Activated CD8-positive, alpha-beta memory T cell treated with anti-CD3 and anti-CD28 coated beads for 24 hours (primary cell): ENCODE measurements at places on chromosomes 3 and 15.

DNA sequence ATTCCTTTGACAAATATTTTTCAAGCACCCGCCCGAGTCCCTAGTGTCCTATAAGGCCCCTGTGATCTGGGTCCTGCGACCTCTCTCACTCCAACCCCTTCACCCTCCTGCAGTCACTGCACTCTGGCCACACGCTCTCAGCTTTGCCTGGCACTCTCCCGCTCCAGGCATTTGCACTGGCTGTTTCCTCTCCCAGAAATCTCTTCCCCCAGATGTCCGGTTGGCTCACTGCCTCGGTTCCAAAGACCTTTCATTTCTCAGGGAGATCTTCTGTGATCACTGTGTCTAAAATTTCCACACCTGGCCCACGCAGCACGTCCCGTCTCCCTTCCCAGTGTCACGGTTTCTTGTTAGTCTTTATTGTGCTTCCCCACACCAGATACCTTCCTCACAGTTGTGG lies 97.4 kb downstream of the WNT7A start:
- no peak for DNase-seq

GRCh38 chr3:151726016-151726415 lies 7.7 kb upstream of the AADACL2 start:
- DNase-seq = no peak

GRCh38 chr15:28895566-28895965 lies 9.8 kb downstream of the APBA2 start:
- DNase-seq = no peak

- no peak for DNase-seq
These were observed at the start of the genes CLCN2 and POLR2H for GRCh38 chr3:184361532-184361931. Gene CLCN2, minus strand, starts transcription at chr3:184361605. Its CDS starts 126 bp downstream, at chr3:184361479. Gene POLR2H, plus strand, starts transcription at chr3:184361710. Its CDS starts 1,783 bp downstream, at chr3:184363493.

DNA sequence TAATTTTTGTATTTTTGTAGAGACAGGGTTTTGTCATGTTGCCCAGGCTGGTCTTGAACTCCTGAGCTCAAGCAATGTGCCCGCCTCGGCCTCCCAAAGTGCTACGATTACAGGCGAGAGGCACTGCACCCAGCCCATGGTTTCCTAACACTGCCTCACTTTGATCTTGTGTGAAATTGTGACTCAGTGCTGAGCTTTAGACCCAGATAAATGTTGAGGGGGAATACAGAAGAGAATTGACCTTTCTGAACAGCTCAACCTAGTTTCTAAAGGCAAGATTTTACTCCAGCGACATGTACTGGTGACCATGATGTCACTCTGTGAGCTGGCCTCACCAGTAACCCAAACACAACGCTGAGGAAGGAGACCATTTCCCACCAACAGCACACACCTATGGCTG lies 73.5 kb downstream of the ATP1B3 start:
- DNase-seq = no peak

GRCh38 chr3:182238126-182238525 lies 526.4 kb downstream of the SOX2 start:
- no peak for DNase-seq

- DNase-seq = no peak
These were observed 16.6 kb downstream of the LINGO1 start for GRCh38 chr15:77616072-77616471.

DNA sequence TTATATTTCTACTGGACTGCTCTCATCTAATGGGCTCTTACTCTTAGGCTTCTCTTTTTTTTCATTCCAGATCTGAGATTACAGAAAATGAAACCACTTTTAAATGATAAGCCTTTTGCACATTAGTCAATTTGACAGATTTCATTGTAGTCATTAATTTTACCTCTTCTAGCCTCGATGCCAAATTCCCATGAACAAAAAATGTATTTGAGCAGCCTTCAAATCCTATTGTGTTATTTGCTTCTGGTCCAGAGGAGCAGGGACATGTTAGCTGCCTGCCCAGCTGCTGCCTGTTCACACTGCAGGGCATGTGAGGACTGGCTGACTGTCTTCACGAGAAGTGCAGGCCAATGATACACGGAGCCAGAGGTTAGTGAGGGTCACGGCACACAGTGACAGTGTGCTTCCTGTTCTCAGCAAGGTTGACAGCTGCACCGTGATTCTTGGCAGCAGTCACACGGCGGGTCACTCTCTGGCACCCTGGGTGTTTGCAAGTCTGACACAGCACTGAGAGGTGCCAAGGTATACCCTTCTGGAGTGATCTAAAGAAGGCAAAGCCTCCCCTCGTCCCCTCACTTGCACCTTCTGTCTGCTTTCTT lies 40.8 kb downstream of the KAT2B start:
- DNase-seq = peak; percentile 61

DNA sequence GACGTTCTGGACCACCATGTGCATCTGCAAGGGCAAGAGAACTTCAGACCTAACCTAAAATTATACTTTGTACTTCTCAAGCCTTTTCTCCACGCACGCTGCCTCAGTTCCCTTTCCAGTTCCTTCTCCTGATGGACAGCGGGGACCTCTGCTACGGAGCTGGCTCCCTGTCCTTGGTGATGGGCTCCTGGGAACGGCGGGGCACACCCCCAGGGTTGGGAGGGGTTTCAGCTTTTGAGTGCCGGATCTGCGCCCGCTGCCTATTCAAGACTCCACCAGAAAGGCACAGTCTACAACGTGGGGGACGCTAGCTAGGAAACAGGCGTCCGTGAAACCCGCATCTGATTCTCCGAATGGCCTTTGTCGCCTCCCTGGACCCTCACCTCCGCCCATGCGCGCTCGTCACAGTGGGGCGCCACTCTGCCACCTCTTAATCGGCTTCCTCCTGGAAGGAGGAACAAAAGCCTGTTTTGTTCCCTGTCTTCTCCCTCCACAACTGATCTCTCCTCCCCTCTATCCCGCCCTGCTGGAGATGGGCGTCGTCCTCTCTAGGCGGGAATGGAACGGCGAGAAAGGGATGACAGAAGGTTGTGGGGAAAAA lies 2.2 kb downstream of the GPR149 start:
- DNase-seq = no peak

GRCh38 chr3:131796558-131797198 lies 238.1 kb downstream of the CPNE4 start:
- no peak for DNase-seq

DNA sequence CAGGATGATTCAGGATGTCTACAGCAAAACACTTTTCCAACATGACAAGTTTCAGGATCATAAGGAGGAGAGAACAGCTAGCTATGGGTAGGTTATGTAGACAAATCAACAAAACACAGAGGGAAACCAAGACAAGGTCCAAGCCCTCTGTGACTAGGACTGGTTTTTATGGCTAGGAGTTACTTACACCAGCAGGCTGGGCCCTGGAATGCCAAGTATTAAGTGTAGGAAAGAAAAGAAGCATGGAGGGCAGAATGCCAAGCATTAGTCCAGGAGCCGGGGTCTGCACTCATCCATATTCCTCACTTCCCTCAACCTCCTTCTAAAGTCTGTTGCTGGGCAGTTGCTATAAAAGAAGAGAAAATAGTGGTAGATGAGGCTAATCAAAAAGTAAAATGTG lies 35.3 kb upstream of the PPP2R3A start:
- DNase-seq = no peak

DNA sequence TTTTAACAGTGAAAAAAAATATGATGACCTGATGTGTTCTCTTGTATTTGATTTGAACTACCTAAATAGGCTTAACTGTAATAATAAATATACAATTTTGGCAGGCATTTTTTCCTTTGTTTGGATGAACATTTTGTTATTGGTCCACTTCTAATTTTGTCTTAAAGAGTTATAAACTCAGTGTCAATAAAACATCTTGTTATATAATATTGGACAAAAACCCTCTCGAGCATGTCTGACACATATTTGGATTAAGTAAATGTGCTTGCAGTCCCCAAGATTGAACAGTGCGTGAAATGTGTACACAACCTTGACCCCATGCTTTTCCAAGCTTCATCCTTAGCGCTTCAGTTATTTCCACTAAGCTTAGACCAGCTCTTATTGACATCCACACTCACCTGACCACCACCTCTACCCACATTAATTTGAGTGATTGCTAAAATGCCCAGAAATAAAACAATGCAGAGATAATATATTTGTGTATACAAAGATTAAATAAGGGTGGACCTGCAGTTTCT lies 131.7 kb upstream of the ZBED2 start:
- DNase-seq = no peak

DNA sequence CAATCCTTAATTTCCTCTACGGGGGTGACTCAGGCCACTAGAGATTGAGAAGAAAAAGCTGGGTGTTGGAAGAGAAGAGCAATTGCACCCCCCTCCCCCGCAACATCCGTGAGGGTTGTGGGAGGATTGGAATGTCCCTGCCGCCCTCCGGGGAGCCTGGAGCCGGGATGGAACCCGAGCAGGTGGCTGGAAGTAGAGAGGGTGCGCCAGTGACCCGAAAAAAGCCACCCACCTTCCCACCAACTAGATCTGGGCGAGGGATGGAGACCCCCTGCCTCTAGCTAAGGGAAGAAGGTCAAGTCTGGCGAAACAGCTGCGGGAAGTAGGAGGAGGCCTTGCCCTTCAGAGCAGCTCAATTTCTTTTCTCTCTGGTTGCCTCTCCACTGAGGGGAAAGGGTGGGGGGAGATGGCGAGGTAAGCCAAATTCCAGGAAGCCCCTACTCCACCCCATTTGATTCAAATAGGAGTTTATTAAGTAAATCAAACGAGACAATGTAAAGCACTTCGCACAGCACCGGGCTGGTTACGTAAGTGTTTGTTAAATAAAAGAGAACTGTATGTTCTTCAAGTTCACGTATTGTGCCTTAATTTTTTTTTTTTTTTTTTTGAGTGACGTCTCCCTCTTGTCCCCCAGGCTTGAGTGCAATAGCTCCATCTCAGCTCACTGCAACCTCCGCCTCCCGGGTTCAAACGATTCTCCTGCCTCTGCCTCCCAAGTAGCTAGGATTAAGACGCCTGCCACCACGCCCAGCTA lies 1.1 kb upstream of the WWTR1 start:
- DNase-seq = no peak

- no peak for DNase-seq
These were observed 21.4 kb downstream of the BMF start for GRCh38 chr15:40087068-40087810.

DNA sequence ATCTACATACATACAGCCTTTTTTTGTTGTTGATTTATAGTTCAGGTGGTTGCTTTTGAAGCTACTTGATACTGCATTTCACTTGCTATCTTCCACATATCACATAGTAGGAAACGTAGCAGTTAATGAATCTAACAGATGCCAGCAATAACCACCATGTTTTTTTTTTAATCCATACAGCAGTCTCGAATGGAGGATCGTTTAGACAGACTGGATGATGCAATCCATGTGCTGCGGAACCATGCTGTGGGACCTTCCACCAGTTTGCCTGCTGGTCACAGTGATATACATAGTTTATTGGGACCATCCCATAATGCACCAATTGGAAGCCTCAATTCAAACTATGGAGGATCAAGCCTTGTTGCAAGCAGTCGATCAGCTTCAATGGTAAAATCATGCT lies 123.2 kb upstream of the CGNL1 start:
- no peak for DNase-seq

DNA sequence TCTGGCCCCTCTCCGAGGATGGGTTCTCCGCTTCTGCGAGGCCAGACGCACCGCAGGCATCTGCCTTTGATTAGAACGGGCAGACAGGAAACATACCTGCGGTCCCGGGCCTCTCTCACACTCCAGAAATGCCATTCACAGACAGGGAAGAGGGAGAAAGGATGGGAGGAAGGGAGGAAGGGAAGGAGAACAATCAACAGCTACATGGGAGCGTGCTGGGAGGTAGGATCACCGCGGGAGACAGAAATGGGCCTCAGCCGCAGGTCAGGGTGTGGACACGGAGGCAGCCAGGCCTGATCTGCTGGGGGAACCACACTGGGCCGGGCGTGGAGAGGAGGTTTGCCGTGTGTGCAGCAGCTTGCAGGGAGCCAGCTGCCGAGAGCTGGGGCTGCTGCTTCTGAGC lies 90.7 kb upstream of the RGMA start:
- no peak for DNase-seq

DNA sequence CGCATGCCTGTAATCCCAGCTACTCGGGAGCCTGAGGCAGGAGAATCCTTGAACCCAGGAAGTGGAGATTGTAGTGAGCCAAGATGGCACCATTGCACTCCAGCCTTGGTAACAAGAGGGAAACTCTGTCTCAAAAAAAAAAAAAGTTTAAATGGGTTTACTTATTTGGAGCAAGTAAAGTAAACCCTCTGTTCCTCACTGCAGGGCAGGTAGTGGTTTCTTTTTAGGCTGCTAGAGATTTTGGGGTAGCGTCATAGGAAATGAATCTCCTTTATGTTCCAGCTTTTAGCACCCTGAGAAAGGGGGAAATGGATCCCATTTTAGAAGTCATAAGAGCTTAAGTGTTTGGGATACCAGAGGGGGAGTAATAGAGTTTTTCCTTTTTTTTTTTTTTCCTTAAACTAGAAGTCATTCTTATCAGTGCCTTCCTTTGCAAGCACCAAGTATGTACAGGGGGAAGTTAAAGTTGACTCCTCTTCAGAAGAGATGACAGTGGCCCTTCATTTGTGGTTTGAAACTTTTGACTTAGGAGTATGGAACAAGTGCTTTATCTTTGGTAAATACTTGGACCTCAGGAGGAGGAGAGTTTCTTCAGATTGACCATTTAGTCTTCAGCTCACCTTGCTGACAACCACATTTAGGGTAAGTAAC lies 8.0 kb downstream of the PXK start:
- DNase-seq = no peak

DNA sequence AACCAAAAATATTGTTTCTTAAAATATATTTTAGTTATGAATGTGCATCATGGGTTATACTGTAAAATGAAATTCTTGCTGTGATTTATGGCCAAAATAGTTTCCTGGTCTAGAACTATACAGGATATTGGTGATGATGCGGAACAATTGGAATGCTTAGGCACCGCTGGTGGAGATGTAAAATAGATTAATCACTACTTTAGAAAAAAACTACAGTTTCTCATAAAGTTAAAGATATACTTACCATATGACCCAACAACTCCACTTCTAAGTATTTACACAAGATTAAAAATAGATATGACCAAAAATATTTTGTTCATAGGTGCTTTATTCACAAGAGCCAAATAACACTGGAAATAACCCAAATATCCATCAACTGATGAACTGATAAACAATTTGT lies 126.7 kb downstream of the TUSC7 start:
- DNase-seq = no peak

DNA sequence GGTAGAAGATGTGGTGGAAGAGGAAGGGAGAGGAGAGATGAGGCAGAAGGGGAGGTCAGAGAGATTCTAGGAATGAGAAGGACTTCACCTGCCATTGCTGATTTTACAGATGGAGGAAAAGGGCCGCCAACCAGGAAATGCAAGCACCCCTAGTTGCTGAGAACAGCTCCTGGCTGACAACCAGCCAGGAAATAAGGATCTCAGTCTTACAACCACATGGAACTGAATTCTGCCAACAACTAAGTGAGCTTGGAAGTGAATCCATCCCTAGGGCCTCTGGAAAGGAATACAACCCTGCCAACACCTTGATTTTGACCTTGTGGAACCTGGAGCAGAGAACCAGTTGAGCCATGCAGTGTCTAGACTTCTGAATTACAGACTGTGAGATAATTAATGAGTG lies 86.6 kb downstream of the EDEM1 start:
- no peak for DNase-seq

DNA sequence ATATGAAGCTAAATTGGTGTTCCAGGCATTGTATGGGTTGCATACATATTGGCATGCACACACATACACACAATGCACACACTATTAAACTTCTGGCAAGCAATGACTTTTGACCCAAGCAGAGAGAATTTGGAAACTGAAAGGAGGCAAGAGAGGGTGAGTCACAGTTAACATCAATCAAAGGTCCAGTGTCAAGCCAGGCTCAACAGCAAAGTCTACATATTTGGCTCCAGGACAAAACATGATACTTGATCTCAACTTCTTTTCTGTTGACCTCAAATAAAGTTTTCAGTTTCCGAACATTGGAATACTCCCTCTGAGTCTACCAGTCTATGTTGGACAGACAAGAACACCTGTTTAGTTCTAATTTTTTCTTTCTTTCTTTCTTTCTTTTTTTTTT lies 28.3 kb downstream of the IL12A start:
- no peak for DNase-seq
